ENCODE measurements at places on chromosomes 2 and 18.

DNA sequence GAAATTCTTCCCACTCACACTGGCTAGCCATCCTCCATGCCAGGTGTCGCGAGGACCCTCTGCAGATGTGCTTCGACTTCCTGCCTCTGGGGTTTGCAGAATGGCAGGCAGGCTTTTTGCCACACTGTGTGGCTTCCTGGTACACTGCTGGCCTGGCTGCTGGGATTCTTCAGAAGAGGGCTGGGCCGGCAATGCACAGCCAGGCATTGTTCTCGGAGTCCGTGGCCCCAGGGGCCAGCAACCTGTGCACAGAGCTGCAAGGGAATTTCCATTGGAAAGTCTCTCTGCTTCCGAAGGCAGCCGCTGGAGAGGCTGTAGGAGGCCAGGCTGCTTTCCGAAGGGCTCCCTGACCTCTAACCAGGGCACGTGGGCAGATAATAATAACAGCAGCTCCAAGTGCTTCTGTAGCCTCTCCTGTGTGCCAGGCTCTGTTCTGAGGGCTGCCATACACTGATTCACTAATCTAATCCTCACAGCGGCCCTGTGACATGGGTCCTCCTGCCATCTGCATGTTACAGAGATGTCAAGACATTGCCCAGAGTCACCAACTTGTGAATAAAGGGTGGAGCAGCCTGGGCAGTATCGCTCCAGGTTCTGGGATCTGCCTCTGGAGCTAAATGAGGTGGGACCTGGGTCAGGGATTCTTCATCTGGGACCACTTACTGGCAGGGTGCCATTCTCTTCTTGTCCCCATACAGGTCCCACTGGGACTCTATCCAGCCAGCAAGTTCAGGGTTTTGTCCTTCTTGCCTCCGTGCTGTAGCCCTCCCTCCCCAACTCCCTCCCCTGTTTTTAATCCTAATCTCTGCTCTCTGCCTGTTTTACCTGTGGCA lies 5.0 kb downstream of the LDLRAD4 start:
- DNase-seq: no peak

- no peak for DNase-seq
Measured at GRCh38 chr2:39120521-39120770, 405 bp downstream of the SOS1 start.

DNA sequence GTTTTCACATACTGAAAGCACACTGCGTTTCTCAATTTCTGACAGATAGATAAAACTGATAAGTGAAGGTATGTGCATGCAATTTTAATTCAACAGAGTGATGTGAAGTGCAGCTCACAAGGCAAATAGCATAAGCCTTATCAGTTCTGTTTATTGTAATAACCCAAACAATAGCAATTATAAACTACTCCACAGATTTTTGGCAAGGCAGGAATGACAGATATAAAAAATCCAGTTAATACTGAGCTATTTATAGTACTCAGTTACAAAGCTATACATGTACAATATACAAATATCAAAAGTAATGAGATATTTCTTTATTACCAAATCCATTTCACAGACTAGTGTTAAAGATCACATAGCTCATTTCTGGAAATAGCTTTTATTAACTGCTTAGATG lies 210.9 kb upstream of the KLHL14 start:
- no peak for DNase-seq

- DNase-seq: no peak
Measured at GRCh38 chr2:58131191-58132011, 84.8 kb downstream of the VRK2 start.

DNA sequence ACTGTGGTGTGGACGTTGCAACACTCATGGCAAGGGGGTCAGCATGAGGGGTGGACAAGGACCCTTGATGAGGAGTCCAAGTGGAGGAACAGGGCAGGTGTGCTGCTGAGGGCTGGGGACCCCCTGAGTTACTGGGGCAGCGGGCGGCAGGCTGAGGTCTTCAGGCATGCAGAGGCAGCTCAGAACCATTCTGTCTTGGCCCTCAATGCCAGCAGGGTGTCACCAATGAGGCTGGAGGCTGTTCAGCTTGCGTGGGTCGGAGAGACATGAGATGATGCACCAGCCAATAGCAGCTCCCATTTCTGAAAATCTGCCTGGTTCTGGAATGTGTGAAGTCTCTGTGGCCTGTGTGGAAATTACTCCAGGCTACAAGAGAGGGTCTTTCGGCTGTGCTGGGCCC lies 105.4 kb downstream of the INHBB start:
- no peak for DNase-seq

GRCh38 chr18:21315741-21316197 lies 73.7 kb downstream of the GREB1L start:
- no peak for DNase-seq

DNA sequence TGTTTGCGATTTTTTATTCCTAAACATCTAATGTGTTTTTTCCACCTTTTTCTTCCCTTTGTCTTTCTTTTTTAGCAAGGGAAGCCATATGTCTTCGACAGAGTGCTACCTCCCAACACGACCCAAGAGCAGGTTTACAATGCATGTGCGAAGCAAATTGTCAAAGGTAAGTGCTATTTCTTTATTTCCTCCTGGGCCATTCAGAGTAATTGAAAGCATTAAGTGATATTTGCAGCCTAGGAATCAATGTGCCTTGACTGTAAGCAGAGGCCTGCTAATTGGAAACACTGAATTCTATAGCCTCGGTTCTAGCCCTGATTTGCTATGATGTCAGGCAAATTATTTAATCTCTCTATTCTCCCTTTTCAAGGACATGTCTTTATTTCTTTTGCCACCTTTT lies 47.0 kb downstream of the KIF5C start:
- DNase-seq: no peak

GRCh38 chr2:218998414-218999002 lies 5.3 kb upstream of the CRYBA2 start:
- no peak for DNase-seq

DNA sequence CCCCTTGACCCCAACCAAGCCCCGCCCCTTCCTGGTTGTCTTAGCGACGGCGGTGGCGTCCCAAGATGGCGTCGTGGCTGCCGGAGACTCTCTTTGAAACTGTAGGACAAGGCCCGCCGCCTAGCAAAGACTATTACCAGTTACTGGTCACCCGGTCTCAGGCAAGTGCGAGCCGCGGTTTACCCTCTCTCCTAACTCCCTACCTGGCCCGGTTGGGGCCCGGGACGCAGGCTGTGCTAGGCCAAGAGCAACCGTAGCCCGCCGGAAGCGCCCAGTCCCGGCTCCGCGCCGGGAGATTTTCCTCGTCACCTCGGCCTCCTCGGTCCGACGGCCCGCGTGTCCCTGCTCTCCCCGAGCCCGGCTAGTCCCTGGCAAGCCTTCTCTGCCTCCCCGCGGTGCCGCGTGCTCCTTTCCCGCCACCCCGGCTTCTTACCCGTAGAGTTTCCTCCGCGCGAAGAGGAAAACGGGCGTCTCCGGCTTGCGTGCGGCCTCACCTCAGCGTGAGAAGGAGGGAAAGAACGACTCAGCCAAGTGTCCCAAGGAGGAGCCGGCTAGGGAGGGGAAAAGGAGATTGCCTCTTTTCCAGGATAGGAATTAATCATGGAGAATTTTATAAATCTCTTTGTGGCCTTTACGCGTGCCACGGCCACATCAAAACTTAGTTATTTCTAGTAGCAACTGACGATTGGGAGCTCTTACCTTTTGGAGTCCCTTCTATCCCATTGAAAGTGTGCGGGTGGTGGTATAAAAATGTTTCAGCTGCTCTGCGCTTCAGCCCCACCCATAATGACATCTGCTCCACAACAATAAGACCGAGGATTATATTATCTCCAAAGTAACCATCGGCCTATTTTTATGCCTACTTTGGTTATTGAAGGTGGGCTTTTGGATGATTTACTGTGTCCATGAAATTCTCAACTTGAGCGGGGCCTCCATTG lies at the start of gene FBXO36:
FBXO36 (plus strand) TSS at position 55 of the 938 bp plus-strand sequence; CDS start at position 66, 11 bp downstream.
- DNase-seq: peak; percentile 88

- DNase-seq: peak; percentile 80
Measured at GRCh38 chr2:219308142-219309101, 779 bp downstream of the PTPRN start.

GRCh38 chr2:152240559-152241231 lies 65.1 kb upstream of the STAM2 start:
- DNase-seq: no peak

DNA sequence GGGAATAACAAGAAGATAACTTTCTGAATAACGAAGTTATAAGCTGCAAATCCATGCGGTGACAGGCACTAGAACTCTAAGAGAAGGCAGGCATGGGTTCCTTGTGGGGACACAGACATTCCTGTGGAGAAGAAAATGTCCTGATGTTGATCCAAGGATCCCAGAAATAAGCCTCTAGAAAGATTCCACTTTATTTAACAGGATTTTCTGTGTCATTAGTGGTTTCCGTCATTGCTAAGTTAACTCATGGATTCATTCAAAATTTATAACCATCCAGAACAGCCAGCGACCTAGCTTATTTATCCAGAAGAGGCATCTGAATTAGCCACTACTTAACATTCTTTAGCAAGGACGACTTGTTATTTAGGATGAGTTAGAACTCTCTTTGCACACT lies 10.0 kb upstream of the CD302 start:
- DNase-seq: no peak

DNA sequence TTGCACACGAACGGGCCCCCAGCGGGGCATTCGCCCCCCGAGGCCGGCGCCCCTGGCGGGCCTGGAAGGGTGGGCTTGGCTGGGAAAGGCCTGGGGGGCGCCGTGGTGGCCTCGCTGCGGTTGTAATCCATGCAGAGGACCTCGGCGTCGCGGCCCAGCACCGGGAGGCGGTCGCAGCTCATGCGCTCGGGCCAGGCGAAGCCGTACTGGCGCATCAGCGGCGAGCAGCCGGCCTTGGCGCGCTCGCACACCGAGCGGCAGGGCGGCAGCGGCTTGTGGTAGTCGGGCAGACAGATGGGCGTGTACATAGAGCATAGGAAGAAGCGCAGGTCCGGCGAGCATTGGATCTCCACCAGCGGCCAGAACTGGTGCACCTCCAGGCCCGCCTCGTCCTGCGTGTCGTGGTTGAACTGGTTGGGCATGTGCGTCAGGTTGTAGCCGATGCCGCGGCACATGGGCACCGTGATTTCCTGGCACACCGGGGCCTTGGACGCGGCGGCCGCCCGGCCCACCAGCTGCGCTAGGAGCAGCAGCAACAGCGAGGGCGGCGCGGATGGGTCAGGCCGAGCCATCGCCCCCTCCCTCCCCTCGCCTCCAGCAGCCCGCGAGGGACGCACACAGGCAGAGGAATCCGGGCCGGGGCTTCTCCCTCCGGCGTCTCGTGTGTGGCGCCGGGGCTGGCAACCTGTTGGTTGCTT lies 1.4 kb downstream of the FZD5 start:
- DNase-seq: no peak

DNA sequence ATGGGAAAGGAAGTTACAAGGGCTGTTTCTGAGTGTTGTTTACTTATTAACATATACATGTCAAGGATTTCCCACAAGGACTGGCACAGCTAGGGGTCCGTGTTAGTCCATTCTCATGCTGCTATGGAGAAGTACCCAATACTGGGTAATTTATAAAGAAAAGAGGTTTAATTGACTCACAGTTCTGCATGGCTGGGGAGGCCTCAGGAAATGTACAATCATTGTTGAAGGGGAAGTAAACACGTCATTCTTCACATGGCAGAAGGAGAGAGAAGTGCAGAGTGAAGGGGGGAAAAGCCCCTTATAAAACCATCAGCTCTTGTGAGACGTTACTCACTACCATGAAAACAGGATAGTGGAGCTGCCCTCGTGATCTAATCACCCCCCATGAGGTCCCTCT lies 128.9 kb upstream of the CELF4 start:
- DNase-seq: no peak

DNA sequence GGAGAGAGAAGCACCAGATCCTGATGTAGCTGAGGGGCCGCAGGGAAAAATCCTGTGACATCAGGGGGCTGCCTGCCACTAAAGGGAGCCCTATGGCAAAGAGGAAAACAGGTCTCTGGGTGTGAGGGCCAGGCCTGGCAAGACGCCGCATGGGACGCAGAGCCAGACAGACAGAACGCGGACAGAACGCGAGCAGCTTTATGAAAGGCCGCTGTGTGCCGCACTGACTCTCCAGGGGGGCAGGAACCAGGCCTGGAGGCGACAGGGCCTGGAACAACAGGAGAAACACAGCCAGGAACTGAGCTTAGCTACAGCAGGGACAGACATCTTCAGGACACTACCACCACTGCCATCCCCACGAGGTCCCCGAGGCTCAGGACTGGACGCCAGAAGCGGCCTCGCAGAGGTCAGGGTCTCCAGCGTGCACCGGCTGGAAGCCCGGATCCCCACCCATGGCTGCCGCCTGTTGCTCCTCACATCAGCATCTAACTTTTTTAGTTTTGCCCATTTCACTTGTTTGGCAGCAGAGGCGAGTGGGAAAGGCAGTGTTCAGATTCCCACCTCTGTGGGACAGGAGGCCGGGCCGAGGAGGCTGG lies 131.6 kb downstream of the VAPA start:
- no peak for DNase-seq

DNA sequence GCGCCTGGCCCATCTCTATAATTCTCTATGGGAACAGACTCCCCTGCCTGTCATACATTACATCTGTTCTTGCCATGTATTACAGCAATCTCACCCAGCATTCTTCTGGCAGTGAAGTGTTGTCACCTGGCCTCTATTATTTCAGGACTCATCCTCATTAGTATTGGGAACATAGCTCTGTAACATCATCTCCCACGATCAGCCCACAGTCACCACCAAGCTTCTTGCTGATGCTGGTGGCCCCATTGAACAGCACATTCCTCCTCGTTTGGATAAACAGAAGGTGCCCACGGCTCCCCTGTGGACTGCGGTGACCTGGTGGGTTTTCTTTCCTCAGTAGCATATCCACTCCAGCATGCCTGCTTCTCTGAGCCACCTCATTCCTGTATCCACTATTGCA lies 21.5 kb downstream of the CHCHD5 start:
- DNase-seq: no peak

- no peak for DNase-seq
Measured at GRCh38 chr2:96320326-96320725, 4.8 kb upstream of the ITPRIPL1 start.

DNA sequence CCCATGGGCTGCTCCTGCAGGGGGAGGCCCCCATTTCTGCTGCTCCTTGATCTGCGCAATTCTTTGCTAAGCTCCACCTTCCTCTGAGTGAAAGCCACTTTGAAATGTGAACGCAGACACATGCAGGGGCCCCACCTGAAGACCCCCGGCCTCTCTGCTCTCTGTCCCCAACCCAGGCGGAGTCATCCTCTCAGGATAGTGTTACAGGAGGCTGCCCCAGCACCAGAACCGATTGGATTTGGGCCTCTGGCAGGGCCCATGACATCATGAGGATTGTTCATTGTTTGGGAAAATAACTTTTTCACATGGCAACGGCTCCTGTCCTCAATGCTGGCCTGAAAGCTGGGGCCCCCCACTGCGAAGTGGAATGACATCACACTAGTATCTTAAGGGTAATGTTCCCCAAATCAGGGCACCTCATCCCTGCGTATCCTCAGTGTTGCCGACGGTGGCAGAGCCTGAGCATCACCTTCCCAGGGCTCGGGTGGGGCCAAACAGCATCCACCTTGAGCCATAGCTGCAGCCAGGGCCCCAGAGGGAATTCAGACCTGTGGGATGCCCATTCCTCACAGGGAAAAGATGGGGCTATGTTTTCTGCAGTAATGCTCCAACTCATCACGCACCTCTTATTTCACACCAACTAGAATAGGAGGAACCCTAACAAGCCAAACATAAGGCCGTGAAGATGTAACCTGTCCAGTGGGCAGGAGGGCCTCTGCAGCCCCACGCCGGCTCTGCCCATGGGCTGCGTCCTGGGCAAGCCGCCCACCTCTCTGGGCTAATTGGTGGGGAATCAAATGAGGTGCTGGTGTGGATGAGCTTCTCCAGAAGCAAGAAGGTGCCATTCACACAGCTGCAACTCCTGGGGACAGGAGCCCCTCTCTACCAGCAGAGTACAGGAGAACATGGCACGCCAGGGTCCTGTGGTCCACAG lies 2.7 kb upstream of the ERFE start:
- no peak for DNase-seq

GRCh38 chr2:236026841-236027240 lies 141.3 kb downstream of the GBX2 start:
- DNase-seq: no peak

Data from natural killer cell treated with Interleukin-12 subunit alpha and Interleukin-12 subunit beta and Interleukin-15 and Interleukin-18, amount 100 ng/mL, for 72 hours (primary cell).